ENCODE measurements at places on chromosomes 5 and 9.

DNA sequence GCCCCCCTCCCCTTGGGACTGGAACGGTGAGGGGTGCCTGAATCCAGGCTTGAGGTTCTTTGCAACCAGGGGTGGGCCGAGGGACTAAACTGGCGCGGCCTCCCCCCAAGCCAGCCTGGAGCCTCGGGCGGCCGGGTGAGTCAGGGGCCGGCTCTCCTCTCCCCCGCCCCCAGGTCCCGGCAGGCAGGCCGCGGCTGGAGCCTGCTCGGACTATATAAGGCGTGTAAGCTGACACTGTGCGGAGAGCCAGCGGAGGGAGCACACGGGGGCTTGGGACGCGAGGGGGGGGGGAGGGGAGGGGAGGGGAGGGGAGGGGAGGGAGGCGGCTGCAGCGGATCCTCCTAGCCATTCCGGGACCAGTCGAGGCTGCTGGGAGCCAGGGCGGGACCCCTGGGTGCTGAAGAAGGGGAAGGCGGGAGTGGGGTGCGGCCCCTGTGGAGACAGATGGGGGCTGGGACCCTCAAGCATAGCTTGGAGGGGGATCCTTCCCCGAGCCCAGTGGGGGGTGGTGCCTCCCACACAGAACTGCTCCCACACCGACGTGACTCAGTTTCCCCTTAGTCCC lies 595 bp downstream of the PDLIM7 start:
- no peak for DNase-seq

- DNase-seq: no peak
These were observed 30.3 kb upstream of the CTNNAL1 start for GRCh38 chr9:109043578-109043977.

GRCh38 chr9:92183449-92183848 lies 68.2 kb upstream of the SPTLC1 start:
- DNase-seq: no peak

DNA sequence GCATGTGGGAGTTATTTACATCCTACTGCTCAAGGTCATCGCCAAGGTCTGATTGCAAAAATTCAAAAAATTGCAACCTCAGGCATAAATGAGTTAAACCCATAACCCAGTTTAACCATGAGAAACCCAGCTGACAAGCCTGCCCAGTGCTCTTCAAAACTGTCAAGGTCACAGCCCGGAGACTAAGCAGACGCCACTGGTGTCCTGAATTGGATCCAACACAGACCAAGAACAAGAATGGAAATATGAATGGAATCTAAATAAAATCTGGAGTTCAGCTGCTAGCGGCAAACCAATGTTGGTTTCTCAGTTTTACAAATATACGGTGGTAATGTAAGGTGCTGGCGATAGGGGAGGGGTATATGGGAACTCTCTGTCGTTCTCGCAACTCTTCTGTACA lies 201.5 kb upstream of the MVB12B start:
- DNase-seq: no peak

DNA sequence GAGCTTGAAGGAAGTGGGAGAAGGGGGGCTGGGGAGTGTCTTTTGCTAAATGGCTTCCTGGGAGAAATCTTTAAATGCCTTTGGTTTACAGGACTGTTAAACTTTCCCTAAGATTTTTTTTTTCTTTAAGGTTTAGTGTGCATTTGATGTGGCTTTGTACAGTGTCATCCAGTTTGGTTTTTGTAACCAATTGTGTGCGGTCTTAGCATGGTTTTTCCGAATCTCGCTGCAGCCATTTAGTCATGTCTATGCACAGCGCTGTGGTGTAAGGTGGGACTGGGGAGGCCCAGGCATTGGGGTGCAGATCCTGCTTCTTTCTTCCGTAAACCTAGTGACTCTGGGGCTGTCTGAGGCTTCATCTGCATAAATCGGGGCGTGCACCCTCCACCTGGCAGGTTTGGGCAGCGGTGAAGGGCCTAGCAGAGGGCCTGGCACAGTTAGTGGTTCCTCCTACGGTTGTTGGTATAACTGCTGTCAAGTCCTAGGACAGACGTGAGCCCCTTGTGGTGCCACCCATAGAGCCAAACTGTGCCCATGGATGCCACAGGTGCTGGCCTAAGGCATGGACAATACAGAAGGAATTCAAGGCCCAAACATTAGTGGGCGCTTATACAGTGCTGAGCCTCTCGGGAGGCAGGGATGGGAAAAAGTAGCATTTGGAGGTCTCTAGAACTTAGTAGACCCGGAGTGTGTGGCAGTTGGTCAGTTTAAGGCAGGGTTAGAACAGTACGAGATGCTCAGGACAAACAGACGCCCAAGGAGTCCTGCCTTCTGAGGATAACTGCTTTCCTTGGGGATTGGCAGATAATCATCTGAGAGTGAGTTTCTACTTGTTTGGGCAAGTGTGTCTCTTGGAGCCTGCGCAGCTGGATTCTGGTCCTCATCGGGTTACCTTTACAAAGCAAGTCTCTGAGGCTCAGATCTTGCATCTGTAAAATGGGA lies 1.5 kb downstream of the PRRC2B start:
- DNase-seq: no peak

DNA sequence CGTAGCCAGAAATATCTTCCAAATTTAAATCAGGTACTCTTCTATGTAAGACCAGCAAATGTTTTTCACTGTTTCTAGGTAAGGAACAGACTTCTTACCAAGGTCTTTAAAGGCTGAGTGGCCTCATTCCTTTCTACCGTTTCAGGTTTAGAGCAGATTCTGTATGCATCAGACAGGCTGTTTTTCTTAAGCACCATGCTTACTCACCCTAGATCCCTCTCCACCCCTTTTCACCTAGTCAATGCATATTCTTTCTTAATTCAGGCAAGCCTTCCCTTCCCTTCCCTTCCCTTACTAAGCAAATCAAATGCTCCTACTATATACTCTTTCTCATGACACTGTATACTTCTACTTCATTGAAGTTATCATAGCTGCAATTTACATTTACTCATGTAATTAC lies 70.7 kb downstream of the RFX3 start:
- DNase-seq: no peak

- DNase-seq: no peak
These were observed 221.8 kb downstream of the ICE1 start for GRCh38 chr5:5644249-5644648.

DNA sequence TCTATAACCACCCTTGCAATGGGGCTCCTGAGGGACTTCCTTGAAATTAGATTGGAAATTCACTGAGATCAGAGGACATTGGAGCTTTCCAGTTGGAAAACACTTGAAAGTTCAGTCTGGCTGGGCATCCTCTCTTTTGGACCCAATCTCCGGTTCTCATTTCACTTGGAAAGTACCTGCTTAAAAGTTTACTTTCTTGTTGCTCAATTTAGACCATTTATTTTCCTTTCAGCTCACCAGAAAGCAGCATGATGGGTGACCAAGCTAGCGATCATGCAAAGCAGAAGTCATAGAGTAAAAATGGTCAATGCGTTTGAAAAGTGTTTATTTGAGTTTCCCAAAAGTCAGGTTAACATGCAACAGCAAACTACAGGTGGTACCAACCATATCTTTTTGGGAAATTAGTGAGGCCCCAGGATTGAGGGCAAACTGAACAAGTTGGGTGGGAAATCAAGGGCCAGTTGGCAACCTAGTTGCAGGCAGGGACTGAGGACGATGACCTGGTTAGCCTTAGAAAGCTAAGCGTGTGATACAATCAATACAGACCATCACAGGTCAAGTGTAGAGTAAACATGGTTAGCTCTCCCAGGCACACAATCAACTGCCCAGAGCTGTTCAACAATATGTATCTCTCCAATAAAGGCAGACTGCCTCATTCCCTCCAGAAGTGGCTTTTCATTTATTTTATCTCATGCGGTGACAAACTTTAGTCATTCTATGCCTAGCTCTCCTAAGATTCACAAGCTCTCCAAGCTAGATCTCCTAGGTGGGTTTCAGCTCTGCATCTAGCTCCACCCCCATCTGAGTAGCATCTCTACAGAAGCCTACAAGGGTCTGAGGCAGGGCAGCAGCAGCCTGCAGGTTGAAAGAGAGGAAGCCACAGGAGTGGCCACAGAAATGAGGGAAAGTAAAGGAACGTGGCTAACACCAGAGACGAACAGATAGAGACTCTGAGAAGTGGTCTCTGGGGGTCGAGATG lies 136.9 kb downstream of the UGCG start:
- no peak for DNase-seq

- no peak for DNase-seq
These were observed 14.6 kb downstream of the RETREG1 start for GRCh38 chr5:16602182-16602581.

DNA sequence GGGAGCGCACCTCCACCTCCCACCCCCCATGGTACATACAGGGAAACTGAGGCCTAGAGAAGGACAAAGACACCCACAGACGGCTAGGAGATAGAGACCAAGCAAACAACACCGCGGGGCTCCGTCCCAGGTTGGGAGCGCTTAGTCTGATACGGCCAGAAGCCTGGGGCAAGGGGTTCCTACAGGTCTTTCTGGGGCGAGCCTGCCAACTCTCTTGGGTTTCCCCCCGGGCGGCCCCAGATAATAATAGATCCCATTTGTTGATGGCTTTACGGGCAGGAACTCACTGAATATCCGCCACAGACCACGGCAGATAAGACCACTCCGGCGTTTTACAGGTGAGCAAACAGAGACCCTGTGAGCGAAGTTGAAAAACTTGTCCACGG lies 5.0 kb upstream of the EBF1 start:
- no peak for DNase-seq

DNA sequence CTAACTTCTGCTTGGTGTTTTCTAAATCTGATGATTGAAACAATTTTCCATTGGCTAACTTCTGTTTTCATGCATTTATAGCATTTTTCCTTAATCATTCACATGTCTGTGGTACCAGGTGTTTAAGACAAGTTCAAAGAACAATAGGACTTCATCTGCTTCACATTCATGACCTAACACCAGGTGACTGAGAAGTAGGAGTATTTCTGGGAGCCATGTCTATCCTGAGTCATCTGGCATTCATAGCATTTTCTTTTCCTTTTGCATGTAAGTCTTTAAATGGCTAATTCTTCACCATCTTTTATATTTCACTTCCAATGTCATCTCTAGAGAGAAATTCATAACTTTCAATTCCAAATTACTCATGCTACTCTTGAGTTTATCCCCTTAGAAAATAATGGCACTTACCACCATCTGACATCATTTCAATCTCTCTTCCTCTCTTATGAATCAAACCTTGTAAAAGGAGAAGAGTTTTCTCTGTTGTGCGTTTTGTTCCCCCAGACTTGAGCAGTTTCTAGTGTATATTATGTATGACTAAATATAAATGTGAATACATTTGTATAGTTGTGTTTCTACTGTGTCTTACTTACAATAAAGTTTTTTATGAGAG lies 1196.1 kb upstream of the CDH9 start:
- no peak for DNase-seq

DNA sequence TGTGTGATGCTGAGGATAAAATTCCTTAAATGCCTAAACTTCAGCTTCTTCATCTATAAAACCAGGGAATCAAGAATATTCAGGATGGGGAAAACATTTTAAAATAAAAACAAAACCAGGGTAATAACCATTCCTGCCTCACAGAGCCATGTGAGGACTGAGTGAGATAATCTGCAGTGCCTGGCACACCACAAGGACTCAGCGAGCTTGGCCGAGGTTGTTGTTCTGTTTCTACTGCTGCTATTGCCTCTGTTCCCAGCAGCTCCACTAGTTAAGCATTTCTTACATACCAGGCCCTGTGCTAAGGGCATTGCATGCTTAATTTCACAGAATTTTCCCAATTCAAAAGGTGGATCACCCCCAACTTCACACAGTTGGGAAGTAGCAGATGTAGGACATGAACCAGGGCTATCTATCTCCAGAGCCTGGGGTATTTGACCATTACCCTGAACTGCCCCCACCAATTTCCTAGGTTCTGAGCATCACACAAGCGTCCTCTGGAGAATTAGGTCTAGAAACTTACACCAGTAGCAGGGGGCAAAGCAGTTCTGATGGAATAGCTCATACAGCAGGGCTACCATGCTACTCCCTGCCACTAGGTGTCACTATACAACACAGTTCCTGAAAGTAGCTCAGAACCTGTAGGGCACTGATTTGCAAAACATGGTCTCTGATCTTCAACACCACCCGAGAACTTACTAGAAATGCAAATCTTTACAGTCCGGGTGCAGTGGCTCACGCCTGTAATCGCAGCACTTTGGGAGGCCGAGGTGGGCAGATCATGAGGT lies 74.3 kb downstream of the LRSAM1 start:
- no peak for DNase-seq

- DNase-seq: no peak
These were observed 16.4 kb upstream of the FST start for GRCh38 chr5:53463909-53464621.

DNA sequence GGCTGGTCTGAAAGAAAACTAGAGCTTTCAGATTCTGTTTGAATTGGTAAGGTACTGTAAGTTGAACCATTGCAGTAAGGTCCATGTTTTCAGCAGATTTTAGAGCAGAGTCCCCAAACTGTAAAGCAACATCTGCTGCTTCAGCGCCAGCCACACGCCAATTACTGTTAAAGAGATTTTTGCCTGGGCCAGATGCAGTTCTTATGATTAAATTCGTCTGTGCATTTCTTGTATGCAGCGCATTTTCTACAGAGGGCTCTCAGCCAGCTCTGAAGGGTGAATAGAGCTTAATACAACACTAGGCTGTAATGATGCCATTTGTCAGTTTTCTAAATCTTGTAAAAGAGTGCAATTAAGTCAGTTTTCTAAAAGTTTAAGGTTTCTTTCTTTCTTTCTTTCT lies 246.3 kb downstream of the COX7C start:
- no peak for DNase-seq

All from activated CD8-positive, alpha-beta memory T cell treated with anti-CD3 and anti-CD28 coated beads for 48 hours (primary cell).